Neural crest cell (in vitro differentiated cells): ENCODE measurements at places on chromosomes 2 and 18.

GRCh38 chr2:165868211-165868610 lies 74.2 kb upstream of the GALNT3 start:
- DNase-seq: no peak

GRCh38 chr18:67508146-67508545 lies 8.4 kb downstream of the DSEL start:
- no peak for DNase-seq

DNA sequence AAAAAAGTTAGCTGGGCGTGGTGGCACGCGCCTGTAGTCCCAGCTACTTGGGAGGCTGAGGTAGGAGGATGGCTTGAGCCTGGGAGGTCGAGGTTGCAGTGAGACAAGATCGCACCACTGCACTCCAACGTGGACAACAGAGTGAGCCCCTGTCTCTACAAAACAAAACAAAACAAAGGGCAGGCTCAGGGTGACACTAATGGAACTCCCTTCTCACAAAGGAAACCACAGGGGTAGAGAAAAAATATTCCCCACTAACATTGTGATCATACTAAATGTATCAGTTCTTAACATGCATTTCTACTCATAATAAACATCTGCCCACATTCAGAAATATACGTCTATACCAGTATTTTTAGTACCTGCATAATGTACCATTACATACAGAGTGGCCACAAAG lies 21.1 kb downstream of the STAM2 start:
- no peak for DNase-seq

DNA sequence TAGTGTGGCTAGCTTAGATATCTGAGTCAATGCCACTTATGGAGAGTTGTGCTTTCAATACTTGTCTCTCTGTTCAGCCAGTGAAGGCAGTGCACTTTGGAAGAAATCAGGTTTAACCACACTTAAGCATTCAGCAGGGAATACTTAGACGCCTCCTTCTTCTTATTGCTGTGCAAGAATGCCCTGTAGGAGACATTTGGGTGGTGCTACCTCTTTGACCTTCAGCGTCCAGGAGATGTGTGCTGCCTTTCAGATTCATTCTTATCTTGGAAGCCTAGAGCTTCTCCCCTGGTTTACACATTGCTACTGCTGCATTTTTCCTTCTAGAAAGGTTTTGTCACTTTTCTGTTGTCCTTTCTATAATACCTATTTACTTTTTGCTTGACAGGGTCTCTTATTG lies 350.5 kb downstream of the ARL6IP6 start:
- DNase-seq: no peak

DNA sequence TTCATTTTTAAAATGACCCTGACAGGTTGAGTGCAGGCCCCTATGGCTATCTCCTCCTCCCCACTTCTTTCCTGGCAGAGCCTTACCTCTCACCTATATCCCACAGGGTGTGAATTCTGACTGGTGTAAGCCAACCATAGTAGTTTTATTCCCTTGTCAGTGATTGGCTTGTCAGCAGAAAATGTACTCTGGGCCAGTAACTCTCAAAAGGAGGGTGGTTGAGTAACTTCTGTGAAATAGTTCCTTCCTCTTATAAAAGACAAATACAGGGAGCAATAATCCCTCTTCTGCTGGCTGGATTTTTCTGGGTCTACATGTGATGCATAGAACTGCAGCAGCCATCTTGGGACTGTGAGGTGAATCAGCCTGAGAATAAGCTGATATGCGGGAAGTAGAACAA lies 83.4 kb downstream of the RAPH1 start:
- DNase-seq: no peak

DNA sequence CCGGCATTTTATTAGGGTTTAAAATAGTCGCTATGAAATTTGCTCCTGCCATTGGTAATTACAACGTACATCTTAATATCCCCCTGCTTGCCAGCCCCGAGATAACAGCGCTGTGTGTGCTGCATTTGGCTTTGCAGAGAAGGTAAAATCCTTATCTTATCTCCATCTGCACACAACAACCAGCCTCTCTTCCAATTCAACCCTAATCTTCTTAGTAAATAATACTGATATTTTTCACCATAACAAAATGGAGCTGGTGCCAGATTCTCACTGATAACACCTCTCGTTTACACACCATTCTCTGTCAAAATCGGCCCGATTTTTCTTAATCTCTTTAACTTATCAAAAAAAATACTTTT lies 61.4 kb upstream of the SIX3 start:
- DNase-seq: no peak

- no peak for DNase-seq
Observed at GRCh38 chr2:143732076-143732475, 602.9 kb downstream of the ARHGAP15 start.
